ENCODE measurements at places on chromosomes 16 and 17.
A peak's percentile ranks its signal among the peaks of the same experiment; 100 is the strongest.

DNA sequence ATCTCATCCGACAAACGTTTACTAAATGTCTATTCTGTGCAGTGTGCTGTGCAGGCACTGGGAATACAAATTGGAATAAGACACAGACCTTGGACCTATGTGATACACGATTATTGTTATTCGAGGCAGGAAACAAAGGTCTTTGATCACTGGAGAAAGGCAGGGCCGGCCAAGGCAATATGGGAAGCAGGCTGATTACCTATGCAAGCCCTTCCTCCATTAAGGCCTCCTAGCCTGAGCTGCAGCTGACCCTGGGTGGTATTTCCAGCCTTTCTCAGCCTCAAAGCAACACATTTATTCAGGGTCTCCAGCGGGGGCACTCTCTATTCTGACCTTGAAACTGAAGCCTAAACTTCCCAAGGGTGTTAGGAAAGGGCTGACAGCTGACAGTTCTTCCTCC, 13.4 kb downstream of the ST6GALNAC1 start:
- DNase-seq: no peak

- DNase-seq: peak; percentile 56
Measured at GRCh38 chr17:6420173-6420641, 14.7 kb downstream of the AIPL1 start.

DNA sequence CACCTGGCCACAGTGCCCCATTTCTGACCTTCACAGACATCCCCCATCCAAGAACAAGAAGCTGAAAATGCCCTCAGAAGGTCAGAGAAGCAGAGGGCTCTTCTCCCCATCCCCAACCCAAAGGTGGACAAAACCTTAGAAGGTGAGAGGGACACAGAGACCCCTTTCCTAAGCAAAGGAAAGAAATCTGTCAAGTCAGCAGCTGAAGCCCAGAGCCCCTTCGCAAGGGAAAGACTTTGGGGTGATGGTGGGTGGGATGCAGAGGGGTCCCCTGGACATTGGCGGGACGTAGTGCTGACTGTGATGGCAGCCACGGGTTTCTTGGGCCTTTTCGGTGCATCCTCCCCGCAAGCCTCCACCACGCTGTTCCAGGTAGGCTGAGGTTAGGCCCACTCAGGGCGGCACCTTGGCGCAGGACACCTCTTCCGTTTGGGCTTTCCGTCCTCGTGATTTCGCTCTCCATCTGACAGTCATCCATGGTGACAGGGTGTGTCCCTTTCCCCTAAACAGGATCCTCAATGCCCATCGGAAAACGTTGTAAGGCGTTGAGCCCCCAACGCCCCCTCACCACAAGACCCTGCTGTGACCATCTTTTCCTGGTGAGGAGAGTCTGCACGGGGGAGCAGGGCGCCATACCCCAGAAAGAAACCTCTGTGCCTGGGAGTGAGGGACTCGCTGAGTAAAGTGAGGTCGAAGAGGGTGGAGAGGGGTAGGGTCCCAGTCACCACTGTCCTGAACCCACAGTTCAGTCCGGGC, 10.7 kb upstream of the GSDMA start:
- no peak for DNase-seq

- no peak for DNase-seq
Measured at GRCh38 chr17:27519550-27519949, 63.3 kb downstream of the KSR1 start.

- no peak for DNase-seq
Measured at GRCh38 chr16:89646906-89647305, 10.6 kb downstream of the CHMP1A start.

- no peak for DNase-seq
Measured at GRCh38 chr17:48795444-48796162, 21.4 kb downstream of the TTLL6 start.

- DNase-seq: no peak
Measured at GRCh38 chr16:75475420-75475847, 10.9 kb upstream of the TMEM170A start.
